ENCODE measurements at places on chromosomes 7 and 10. TPM values are rescaled to one million over a fixed set of nuclear protein-coding genes. Genes with fewer than 3 reads are reported as not detected.

CLRN3 gene
- total RNA-seq = not detected

SERPINE1 gene
- not detected for total RNA-seq

MEIG1 gene
- 1.4 TPM for total RNA-seq

PDGFA gene
- 6.9 TPM for total RNA-seq

C7orf57 gene
- total RNA-seq = 0.90 TPM

ELMO1 gene
- total RNA-seq = 93.3 TPM

FAM25C gene
- total RNA-seq = not detected

DNA sequence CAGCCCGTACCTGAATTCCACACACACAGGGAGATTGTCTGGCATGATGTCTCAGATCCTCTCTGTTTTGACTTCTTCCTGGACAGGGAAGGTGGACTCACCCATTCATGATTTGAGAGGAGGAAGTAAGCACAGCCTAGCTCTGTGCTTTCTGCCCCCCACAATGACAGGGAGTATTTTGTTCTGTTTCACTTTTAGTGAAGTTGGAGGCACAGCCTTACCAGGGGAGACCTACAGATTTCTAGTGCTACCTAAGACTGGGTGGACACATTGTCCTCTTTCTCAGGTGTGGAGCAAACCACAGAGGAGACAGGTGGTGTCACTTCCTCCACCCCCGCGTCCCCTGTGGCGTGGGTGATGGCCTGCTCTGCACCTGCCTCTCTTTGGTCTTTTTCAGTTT is 408.6 kb upstream of the PFKP start:
- no peak for DNase-seq
- no peaks in the 10 kb centered on the region for H3K36me3 ChIP-seq
- H3K4me3 ChIP-seq = no peak overlapping the region
- no peak overlapping the region for H3K27ac ChIP-seq
- H3K27me3 ChIP-seq = peaks cover 5% of the 10 kb centered on the region

DNA sequence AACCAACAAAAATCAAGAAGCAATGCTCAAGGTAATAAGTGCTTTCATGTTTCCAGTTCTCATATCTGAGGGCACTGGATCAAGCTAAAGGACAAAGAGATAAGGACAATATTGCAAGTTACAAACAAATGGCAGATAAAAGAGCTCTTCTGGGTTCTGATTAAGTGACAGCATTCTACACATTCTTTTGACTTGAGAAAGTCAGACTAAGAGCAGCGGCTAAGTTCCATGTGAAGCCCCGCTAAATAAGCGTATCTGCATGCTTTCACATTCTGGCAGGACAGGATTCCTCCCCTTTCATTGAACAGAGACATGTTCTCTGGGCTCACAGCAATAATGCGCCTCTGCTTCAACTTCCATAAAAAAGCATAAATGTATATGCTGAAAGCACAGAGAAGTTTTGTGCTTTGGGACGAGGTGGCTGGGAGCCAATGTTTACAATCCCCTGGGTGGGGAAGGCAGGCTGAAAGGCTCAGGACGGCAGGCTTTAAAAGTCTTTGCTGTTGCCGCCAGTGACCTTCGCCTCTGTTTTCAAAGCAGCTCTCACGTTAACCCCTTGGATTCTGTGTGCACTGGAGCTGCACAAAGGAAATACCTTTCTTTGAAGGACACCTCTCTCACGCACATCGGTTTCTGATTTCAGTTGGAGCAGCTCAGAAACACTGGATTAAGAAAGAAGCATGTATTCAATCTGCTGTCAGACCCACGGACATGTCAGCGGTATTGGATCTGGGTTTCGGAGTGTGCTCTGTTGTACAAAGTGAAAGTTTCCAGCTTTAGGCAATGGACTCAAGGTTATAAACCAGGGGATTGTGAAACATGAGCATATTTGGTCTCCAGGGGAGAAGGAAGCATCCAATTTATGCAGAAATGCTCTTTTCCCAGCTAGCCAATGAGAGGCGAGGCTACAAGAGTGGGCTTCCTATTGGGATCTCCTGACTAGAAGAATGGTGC is 105.4 kb upstream of the FAM133B start:
- no peak overlapping the region for H3K4me3 ChIP-seq
- peaks cover 37% of the 10 kb centered on the region for H3K4me1 ChIP-seq
- peaks cover 19% of the 10 kb centered on the region for H3K36me3 ChIP-seq

DNA sequence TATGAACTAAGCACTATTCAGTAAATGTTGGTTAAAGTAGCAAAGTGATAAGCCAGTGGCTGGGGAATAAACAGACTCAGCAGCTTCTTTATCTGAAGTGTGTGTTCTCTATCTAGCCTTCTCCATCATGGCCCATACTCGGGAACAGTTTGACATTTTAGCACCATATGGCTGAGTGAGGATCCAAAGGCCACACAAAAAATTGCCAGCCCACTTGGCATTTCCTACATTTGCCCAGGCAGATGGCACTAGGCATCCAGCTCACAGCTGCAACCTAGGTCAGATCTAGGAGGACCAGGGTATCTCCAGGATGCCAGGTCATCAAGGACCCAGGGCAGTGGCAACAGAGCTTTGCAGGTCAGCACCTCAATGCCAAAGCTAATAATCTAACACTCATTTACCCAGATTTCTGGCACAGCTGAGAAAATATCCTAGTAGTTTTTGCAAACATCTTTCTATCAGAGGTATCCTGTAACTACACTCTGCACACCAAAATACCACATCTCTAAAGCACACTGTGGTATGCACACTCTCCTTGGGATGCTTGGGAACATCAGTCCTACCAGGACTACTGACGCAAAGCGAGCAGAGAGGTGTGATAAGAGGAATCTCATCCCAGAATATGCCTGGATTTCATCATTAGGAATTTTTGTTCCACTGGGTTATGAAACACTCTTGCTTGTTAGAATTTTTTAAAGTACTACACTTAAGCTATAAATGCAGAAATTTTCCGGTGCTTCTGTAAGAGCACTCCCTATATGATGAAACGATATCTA is 61.7 kb downstream of the DOCK4 start:
- no peak overlapping the region for H3K27ac ChIP-seq
- no peaks in the 10 kb centered on the region for H3K4me1 ChIP-seq
- no peak overlapping the region for H3K4me3 ChIP-seq
- no peaks in the 10 kb centered on the region for H3K36me3 ChIP-seq

- no peak for DNase-seq
- H3K36me3 ChIP-seq = no peaks in the 10 kb centered on the region
- no peak overlapping the region for H3K4me3 ChIP-seq
- H3K27me3 ChIP-seq = peaks cover 1% of the 10 kb centered on the region
- no peaks in the 10 kb centered on the region for H3K4me1 ChIP-seq
Measured at GRCh38 chr7:28586736-28587135, 174.4 kb downstream of the CREB5 start.

GRCh38 chr10:77530011-77530410 is 107.6 kb downstream of the KCNMA1 start:
- no peak overlapping the region for H3K27ac ChIP-seq
- DNase-seq = no peak
- H3K27me3 ChIP-seq = no peaks in the 10 kb centered on the region
- H3K4me3 ChIP-seq = no peak overlapping the region

DNA sequence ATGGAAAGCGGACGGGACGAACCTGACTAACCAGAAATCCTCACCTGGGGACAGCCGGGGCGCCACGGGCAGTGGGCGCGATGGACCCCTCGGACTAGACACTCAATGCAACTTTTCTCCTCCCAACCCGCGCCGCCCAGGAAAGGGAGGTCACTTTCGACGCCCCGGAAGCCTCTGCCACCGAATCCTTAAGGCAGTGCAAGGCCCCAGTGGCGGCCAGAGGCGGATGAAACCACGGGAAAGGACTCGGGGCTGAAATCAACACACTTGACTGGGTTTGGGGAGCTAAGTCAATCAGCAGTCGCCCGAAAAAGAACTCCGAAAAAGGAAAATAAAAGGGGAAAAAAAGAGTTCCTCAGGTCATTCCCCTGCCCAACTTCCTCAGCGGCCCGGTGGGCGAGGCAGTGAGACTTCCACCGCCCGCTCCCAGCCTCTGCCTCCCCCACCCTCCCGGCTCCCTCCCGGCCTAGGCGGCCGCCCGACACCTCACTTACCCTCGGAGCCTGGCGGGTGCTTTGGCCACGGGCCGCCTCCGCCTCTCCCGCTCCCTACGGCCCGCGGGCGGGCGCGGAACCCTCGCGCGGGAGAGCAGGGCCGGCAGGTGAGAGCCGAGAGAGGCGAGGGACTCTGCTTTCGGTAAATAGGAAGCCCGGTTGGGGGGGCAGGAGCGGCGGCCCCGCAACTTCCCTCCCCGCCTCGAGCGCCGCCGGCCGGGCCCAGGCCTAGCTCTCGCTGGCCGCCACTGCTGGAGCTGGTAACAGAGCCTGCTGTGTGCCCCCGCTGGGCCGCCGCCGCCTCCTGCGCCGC is 518 bp downstream of the WAPL start:
- H3K4me3 ChIP-seq = peak overlapping the region; percentile 86
- peak overlapping the region; percentile 86 for H3K27ac ChIP-seq
- peaks cover 30% of the 10 kb centered on the region for H3K36me3 ChIP-seq
- peak; percentile 70 for DNase-seq

DNA sequence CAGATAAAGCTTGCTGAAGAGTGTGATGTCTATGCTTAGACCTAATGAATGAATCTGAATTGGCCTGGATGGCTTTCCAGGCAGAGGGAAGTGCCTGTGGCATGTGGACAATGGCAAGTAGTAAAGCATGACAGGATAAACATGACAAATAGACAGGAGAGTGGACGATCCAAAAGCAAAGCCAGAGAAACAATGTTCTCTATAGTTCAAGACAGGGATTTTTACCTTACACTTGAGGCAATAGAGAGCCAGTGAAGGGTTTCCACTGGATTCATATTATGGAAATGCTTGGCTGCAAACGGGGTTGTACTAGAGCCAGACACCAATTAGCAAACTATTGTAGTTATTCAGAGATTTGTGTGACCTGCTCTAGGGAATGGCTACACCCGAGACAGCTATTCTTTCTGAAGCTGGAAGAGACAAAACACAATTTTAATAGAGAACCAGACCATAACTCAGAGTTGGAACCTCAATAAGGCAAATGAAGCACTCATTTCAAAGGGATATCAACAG is 2.3 kb downstream of the AGMO start:
- no peaks in the 10 kb centered on the region for H3K36me3 ChIP-seq
- H3K27me3 ChIP-seq = no peaks in the 10 kb centered on the region
- no peak for DNase-seq
- H3K4me1 ChIP-seq = no peaks in the 10 kb centered on the region
- no peak overlapping the region for H3K4me3 ChIP-seq

GRCh38 chr7:111255576-111255975 is 164.6 kb downstream of the LRRN3 start:
- no peaks in the 10 kb centered on the region for H3K4me1 ChIP-seq
- DNase-seq = no peak
- H3K27me3 ChIP-seq = no peaks in the 10 kb centered on the region
- no peak overlapping the region for H3K27ac ChIP-seq

DNA sequence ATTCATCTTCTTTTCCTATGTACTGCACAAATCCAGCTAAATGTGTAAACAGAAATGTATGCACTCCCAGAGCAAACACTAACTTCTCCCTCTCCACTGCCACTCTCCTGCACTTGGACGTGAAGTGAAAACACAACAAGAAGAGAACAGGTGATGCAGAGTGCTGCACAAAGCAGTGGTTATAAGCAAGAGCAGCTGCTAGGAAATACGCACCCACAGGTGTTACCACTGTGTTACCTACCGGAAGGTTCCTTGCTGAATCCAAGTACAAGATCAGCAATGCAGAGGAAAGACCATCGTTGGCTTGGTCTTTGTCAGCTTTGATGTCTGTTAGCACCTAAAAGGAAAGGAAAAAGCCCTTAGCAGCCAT is 54.6 kb upstream of the NCAPG2 start:
- no peaks in the 10 kb centered on the region for H3K27me3 ChIP-seq
- DNase-seq = no peak
- no peak overlapping the region for H3K27ac ChIP-seq
- H3K36me3 ChIP-seq = peaks cover 48% of the 10 kb centered on the region
- H3K4me3 ChIP-seq = no peak overlapping the region

DNA sequence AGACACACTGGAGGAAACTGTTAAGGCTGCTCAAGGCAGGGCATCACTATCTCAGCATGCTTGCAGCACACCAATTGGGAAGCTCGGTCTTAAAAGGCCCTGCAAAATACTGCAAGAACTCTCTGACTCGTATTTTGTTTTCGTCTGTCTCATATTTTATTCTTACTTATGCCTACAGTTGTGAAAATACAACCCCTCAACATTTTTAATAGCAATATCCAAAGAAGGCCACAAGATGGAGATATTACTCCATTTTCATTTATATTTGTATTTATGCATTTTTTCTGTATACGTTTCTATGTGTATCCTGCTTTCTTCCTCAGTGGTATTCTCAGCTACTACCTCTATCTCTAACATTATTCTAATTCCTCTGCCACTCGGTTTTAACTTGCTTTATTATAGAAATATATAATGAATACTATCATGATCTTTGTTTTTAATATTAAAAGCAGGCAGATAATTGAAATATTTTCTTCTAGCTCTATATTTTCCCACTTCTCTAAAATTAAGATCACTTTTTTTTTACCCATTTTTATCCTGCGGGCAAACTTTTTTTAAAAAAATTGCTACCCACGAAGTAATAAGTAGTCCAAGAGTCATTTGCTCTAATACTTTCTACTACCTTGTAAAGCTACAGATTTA is 10.0 kb downstream of the DNAJC1 start:
- no peak overlapping the region for H3K4me3 ChIP-seq
- no peak for DNase-seq
- peaks cover 25% of the 10 kb centered on the region for H3K4me1 ChIP-seq

DNA sequence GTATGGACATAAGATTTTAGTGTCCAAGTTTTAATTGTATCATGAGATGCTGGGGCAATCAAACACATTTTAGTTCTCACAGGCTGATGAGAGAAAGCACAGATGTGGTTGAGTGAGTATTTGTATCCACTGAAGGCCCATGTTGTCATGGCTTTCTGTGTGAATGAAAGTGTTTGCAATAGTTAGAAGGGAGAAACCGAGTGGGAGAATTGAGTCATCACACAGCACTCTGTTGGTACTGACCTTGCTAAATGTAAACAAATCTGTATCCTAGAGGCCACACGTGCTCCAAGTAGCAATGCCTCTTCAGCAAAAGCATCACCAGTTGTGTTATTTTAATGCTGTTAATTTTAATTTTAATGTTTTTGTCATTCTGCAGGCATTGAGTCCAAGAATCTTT is 121.2 kb downstream of the EMX2 start:
- peak; percentile 15 for DNase-seq
- no peaks in the 10 kb centered on the region for H3K36me3 ChIP-seq
- H3K27me3 ChIP-seq = peaks cover 8% of the 10 kb centered on the region
- H3K27ac ChIP-seq = no peak overlapping the region

DNA sequence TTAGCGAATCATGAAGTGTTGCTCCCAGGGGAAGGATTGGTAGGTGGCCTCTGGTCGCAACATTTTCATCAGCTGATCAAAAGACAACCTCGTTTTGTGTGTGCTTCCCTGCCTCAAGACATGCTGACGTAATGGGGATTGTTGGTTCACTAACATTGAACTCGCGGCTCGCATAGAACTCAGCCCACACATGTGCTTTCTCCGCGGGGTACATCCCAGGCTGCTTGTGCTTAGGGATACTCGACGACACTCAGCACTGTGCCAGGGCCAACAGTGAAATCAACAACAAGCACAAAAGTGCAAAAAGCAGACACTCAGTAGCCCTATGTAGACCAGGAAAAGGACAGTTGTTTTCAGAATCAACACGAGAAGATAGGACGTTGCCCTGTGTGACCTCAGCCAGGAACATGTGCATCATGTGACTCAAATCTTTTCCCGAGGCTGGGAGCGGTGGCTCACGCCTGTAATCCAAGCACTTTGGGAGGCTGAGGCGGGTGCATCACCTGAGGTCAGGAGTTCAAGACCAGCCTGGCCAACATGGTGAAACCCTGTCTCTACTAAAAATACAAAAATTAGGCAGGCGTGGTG is 20.8 kb downstream of the WIPI2 start:
- DNase-seq = no peak
- peaks cover 15% of the 10 kb centered on the region for H3K4me1 ChIP-seq
- H3K27me3 ChIP-seq = no peaks in the 10 kb centered on the region
- no peak overlapping the region for H3K4me3 ChIP-seq

Measured in activated CD4-positive, alpha-beta memory T cell treated with anti-CD3 and anti-CD28 coated beads for 36 hours (primary cell).